ENCODE measurements at places on chromosomes 1 and 21.

- no peak for DNase-seq
Observed at GRCh38 chr1:2224631-2225428, 3.3 kb upstream of the SKI start.

DNA sequence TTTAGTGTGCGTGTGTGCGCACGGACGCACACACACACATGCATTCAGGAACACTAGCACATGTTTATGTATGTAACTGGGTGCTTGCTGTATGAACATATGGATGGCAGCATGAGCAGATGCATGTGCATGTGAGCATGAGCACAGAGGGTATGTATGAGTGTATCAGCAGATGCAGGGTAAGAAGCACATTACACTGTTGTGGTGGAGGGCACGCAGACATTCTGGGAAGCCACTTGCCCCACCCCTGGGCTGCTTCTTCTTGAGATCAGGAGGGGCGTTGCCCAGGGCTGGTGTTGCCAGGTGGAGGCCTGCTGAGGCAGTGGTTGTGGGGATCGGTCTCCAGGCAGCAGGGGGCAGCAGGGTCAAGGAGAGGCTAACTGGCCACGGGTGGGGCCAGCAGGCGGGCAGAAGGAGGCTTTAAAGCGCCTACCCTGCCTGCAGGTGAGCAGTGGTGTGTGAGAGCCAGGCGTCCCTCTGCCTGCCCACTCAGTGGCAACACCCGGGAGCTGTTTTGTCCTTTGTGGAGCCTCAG, 3.9 kb upstream of the P3R3URF start:
- DNase-seq: peak; percentile 69

DNA sequence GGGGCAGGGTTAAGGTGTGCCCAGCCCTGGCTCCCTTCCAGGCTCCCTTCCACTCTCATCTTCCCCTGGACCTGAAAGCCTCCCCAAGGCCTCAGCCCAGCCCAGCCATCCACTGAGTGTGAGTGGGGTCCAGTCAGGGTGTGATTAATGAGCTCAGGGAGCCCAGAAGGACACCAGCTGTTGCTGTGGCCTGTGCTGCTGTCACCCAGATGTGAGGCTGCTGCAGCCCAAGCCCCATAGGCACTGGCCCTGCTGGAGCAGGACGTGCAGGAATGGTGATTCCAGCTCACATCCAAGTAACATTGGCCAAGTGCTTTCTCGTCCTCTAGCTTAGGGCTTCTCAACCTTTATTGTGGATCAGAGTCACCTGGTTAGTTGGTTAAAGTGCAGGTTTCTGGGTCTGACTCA, 77.6 kb downstream of the EPHB2 start:
- DNase-seq: no peak

GRCh38 chr1:65958561-65959350, 166.1 kb downstream of the PDE4B start:
- DNase-seq: peak; percentile 75

- no peak for DNase-seq
Observed at GRCh38 chr1:5010656-5011055, 356.2 kb downstream of the AJAP1 start.

DNA sequence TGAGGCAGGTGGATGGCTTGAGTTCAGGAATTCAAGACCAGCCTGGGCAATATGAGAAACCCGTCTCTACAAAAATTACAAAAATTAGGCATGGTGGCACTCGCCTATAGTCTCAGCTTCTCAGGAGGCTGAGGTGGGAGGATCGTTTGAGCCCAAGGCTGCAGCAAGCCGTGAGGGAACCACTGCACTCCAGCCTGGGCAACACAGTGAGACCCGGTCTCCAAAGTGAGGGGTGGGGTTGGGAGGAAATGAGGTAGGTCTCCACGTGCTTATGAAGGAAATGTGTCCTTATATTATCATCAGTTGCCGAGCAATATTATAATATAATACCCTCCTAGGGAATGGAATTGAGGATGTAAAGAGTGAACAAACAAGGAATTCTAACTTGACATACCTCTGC, 2.7 kb downstream of the TMEM50B start:
- DNase-seq: no peak

GRCh38 chr1:212667223-212668139, 32.2 kb downstream of the BATF3 start:
- peak; percentile 34 for DNase-seq

DNA sequence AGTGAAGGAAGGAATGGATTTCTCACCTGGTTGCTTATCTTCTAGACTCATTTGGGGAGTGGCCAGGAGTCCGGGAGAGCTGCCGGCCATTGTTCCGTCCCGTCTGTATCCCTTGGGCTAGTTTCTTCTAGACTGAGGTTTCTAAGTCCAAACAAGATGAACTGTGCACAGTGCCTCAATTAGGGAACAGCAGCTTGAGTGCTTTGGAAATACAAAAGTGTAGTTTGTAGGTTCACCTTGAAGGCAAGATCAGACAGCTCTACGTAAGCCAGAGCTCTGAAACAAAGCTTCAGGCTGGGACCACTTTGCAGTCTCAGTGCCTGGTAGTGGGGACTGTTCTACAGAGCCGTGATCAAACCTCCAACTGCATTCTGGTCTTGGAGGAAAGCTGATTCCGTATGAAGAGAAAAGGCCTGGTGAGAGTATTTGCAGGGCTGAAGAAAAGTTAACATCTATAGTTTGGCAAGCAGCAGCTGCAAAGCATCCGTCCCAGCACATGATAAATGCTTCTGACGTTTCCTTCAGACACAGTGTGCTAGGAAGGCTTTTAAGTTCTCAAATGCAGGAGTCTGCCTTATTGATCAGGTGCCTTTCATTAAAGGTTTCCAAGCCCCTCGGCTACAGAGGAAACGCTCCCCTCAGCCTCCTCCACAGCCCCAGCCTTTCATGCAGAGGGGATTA, 432.8 kb downstream of the KIF26B start:
- DNase-seq: no peak
